Endothelial cell (in vitro differentiated cells): ENCODE measurements at places on chromosomes 1 and 21. TPM values are rescaled to one million over a fixed set of nuclear protein-coding genes. Genes with fewer than 3 reads are reported as not detected.

Gene TRIM17
- total RNA-seq = 2.3 TPM

DNA sequence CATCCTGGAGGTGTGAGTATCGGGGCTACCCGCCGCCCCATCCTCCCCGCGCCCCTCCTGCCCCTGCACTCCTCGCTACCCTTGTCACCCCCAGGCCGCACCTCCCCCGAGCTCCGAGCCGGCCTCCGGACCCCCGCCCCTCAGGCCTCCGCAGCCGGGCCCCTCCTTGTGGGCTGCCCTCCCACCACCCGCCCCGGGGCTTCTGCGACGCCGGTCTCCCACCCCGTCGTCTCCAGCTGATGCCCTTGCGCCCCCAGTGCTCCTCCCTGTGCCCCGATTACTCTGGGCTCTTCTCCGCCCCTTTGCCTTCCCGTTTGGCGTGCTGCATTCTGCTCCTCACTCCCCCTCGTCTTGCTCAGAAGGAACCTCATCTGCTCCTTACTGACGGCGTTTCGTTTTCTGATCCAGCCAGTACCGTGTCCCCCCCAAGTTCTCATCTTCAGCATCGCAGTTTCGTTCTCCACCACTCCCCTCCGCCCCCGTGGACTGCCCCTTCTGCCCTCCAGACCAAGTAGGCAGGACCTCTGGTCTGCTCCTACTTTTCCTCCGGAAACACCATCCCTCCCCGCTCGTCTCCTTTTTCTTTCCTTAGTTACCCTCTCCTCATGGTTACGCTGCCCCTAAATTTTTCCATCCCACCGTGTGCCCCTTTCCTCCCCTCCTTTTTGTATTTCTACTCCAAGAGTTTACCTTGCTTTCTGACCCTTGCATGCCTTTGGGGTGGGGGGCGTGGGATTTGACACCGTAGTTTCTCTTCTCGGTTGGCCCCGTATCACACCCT lies 841 bp downstream of the SNX27 start:
- DNase-seq = peak; percentile 42

DNA sequence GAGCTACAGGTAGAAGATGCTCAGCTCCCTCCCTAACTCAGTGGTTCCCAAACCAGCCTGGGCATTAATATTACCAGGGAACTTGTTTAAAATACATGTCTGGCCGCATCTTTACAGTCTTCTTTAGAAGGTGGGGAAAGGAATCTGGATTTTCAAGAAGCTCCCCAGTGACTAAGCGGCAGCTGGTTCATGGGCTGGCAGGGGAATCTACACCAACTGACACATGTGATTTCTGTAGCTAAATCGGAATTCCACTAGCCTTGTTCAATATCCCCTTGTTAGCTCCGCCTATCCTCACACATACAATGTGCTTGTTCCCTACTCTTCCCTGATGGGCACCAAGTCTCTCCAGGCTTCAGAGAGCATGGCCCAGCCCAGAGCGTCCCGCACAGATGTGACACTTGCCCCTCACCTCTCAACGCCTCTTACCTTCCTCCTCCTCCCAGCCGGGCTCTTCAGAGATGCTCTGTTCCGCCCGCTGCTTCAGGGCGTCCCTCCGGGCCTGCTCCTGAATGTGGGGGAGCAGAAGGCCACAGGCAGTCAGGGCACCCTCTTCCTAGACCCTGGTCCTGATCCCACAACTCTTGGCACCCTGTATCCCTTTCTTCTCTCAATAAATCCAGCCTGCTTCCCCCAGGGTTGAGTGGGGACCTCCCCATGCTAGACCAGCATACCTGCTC lies 15.3 kb downstream of the TSSK3 start:
- DNase-seq = no peak

- no peak for DNase-seq
Observed at GRCh38 chr1:227260433-227260832, 57.9 kb downstream of the CDC42BPA start.

- no peak for DNase-seq
Observed at GRCh38 chr21:28480470-28480869, 512.2 kb downstream of the LTN1 start.

- no peak for DNase-seq
Observed at GRCh38 chr1:156862997-156863599, 2.4 kb downstream of the NTRK1 start.

- DNase-seq = no peak
Observed at GRCh38 chr1:203121186-203122015, 6.1 kb upstream of the ADORA1 start.

Gene C4BPA
- total RNA-seq = not detected

GRCh38 chr1:82215056-82215852 lies 414.5 kb downstream of the ADGRL2 start:
- DNase-seq = no peak
